Stimulated activated CD4-positive, alpha-beta T cell treated with anti-CD3 and anti-CD28 coated beads, TNF-alpha, amount 100 ng/mL, for 1 hour (primary cell): ENCODE measurements at places on chromosomes 2 and 18.

DNA sequence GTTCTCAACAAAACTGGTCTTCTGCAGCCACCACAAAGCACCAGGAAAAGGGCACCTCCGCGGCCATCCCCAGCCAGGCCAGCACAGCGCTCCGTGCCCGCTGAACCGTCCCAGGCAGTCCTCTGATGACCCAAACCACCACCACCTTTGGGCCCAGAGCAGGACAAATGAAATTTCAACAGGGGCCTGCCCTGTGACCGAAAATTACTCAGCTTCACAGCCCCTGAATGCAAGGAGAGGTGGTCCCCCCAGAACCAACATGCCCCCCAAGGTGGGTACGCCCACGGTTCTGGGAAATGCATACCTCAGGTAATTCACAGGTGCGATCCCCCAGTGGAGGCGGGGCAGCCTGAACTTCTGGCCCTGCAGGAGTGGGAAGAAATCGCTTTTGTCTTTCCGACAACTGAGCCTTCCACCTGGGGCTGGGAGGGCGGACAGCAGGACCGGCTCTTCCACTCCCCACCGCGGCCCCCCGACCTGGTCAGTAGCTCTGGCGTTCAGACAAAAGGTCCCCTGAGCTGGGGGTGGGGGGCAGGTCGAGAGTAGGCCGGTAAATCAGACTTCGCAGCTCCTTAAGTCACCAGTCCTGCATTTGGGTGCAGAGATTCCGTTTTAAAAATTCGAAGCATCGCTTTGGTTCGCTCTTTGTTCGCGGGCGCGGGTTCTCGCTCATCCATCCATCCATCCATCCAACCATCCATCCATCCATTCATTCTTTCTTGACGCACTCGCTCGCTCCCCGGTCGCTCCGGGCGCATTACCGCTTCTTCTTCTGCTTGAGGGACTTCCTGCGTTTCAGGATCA lies 1.4 kb downstream of the ARL4C start:
- no peak for DNase-seq

DNA sequence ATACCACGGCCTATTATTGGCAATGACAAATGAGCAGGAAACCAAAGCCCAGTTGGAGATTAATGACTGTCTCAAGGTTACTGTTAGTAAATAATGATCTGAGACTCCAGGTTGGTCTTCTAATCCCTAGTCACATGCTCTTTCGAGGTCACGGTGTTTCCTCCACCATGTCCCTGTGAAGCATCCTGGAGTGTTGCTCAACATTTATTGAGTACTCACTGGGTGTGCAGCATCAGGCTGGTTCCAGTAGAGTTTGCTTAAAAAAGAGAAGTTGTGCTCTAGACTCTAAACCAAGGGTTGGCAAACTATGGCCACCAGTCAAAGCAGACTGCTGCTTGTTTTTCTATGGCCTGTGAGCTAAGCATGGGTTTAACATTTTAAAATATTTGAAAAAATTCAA lies 263.8 kb upstream of the ATP5MC3 start:
- DNase-seq = no peak

DNA sequence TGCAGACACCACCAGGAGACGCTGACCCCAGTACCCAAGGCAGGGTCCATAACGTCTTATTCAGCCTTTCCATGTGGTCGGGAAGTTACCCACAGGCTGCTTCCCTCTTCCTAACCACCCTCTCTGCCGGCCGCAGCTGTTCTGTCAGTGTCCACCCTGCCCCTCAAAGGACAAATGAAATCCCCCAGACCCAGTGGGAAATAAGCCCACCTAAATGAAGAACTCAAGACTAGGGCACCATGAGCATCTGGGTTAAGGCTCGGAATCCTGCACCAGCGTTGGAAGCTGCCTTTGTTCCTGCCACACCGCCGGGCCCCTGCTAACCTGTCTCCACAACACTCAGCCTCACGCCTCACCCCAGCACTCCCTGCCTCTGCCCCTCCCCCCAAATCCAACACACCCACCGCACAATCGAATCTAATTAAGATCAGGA lies 21.7 kb downstream of the BCL11A start:
- DNase-seq = no peak

DNA sequence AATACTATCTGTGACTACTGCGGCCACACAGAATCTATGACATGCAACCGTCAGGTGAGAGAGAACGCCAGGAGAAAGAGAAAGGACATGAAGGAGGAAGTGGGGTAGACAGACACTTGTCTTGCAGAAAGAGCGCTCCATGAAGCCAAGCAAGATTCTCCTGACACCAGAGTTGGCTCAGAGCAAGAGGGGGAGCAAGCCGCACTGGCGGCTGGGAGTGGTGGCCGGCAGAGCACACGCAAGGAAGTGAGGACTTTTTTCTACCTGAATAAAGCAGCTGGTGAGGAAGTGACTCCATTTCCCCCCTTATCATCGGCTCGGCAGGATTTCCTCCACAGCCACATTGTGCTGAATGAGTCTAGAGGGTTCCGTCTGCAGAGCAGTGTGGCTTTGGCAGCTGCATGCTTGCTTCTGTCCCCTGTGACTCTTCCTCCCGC lies 181.6 kb downstream of the BCL2 start:
- DNase-seq = no peak

GRCh38 chr2:95526360-95527341 lies 42.1 kb upstream of the TRIM43B start:
- peak; percentile 62 for DNase-seq

DNA sequence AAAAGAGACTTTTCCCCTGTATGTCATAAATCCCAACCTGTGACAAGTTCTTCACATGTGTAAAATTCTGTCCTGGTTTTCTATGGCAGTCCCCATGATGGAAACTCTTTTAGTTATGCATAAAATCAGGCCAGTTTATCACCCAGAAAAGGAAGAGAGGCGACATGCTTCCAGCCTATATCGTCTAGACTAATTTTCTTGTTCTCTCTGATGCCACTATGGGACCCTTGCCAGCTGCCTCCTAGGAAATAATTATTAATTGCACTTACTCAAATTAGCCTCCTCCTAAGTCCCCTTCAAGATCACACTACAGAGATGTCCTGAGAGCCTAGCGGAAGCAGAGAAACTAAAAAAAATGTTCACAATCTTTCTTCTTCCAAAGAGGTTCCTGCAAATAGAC lies 722.4 kb downstream of the NRXN1 start:
- no peak for DNase-seq

- DNase-seq = no peak
These were observed 37.1 kb downstream of the CENPO start for GRCh38 chr2:24830351-24830750.

GRCh38 chr2:110958346-110959119 lies 162.2 kb upstream of the BCL2L11 start:
- no peak for DNase-seq

GRCh38 chr2:3656762-3657721 lies 958 bp upstream of the ALLC start:
- no peak for DNase-seq

DNA sequence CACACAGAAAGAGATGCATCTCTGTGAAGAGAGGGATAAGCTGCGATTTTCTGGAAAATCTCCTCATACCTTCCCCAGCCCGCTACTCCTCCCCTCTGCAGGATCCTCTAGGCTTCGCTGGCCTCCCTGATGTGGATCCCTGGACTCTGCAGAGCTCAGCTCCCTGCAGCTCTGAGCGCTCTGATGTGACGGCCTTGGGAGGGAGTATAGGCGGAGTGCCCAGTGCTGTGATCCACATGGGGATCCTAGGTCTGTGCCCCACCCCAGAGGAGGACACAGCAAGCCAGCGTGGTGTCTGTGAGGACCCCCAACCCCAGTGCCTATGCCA lies 111.0 kb downstream of the GYPC start:
- DNase-seq = no peak

GRCh38 chr2:109117780-109118179 lies 11.2 kb upstream of the SH3RF3 start:
- no peak for DNase-seq

- no peak for DNase-seq
These were observed 283.7 kb downstream of the SUCLG1 start for GRCh38 chr2:84175340-84175739.

- no peak for DNase-seq
These were observed 113.6 kb upstream of the COL5A2 start for GRCh38 chr2:189293164-189293563.

DNA sequence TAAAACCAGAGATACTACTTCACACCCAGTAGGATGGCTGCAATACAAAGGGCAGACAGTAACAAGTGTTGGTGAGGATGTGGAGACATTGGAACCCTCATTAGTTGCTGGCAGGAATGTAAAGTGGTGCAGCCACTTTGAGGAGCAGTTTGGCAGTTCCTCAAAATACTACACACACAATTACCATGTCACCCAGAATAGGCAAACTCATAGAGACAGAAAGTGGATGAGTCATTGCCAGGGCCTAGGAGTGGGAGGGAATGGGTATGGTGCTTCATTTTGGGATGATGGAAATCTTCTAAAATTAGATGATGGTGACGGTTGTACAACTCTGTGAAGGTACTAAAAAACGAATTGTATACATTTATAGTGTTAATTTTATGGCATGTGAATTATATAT lies 54.8 kb downstream of the ATP9B start:
- no peak for DNase-seq

GRCh38 chr2:19543663-19544383 lies 185.4 kb upstream of the OSR1 start:
- DNase-seq = no peak

- no peak for DNase-seq
These were observed 4.5 kb upstream of the COL3A1 start for GRCh38 chr2:188969651-188970050.

DNA sequence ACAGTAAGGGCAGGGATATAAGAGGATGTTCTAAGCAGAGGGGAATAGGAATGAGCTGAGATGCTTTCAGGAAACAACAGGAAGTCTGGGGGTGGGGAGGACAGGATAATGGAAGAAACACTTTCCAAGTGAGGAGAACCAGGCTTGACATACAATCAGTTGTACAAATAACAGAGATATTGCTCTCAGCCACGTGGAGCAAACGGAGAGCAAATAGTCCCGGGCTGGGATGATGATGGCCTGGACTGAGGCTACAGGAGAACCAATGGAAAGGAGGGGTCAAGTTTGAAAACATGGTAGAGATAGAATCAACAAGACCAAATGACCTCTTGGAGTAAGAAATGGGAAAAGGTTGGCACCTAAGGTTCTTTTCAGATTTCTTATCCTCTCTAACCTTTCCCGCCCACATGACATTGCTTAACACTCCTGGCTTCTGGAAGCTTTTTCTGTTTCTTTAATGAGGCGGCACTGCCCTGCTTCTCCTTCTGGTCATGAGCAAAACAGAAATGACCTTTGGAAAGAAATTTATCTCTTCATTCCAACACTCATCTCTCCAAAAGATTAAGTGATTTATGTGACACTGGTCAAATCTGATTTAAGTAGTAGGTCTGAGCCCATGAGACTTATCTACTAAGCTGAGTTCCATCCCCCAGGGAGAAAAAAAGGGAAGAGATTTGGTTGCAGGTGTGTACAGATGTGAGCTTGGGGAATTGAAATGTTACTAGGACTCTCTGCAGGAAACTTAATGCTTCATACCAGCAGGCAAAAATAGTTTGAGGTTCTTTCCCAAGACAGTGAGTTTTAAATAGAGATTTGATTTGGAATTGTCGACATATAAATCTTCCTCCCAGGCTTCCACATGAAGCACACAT lies 442.9 kb upstream of the HNRNPA3 start:
- DNase-seq = no peak

DNA sequence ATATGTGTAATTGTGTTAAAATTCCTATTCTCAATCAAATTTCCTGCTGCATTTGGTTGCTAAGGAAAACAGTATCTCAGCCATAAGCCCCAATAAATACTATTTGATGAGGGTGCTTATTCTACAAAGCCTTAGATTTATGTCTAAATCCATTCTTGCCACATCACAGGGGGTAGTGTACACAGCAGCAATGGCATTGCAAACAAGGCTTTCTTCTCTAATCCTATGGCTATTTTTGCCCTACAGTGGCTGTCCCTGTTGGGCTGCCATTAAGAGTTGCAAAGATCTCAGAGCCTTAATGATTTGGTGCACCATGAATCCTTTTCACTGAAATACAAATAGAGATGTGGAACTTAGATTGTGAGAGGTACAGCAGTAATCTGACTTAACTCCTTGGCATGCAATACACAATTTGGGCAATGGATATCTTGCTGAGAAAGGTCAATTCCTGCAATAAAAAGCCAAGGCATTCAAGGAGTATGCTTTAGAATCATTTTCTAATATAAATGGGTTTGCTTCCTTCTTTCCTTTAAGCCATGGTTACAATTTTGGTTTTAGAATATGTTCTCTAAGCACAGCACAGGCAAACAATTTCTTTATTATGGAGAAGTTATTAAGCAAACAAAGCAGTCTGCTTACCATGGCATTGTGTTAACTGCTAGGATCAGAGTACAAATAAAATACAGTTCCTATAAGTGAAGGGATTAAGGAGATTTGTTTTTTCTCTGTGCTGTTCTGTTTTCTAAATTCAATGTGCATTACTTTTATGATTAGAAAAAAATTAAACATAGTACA lies 69.8 kb upstream of the CD302 start:
- DNase-seq = no peak

- no peak for DNase-seq
These were observed 50.9 kb upstream of the CD226 start for GRCh38 chr18:69998523-69998987.
